ENCODE measurements at places on chromosomes 4 and X. TPM values are rescaled to one million over a fixed set of nuclear protein-coding genes. Genes with fewer than 3 reads are reported as not detected.

HS3ST1 gene
- total RNA-seq, result 7.7 TPM

KLF8 gene
- 9.7 TPM for total RNA-seq

SRPK3 gene
- 1.2 TPM for total RNA-seq

GPC4 gene
- 7.8 TPM for total RNA-seq

GPM6B gene
- 317 TPM for total RNA-seq

ODAPH gene
- not detected for total RNA-seq

NLGN4X gene
- total RNA-seq, result 56.8 TPM

CXCL8 gene
- 2.6 TPM for total RNA-seq

- no peak overlapping the region for H3K27ac ChIP-seq
- H3K4me1 ChIP-seq, result no peaks in the 10 kb centered on the region
- no peaks in the 10 kb centered on the region for H3K27me3 ChIP-seq
- H3K36me3 ChIP-seq, result no peaks in the 10 kb centered on the region
Measured at GRCh38 chr4:127606823-127607222, 25.9 kb upstream of the INTU start.

GRCh38 chr4:182022909-182023308, 220.3 kb upstream of the TENM3 start:
- H3K4me3 ChIP-seq, result no peak overlapping the region
- no peak overlapping the region for H3K27ac ChIP-seq
- H3K27me3 ChIP-seq, result no peaks in the 10 kb centered on the region
- H3K36me3 ChIP-seq, result no peaks in the 10 kb centered on the region
- no peak for DNase-seq
- no peaks in the 10 kb centered on the region for H3K4me1 ChIP-seq

DNA sequence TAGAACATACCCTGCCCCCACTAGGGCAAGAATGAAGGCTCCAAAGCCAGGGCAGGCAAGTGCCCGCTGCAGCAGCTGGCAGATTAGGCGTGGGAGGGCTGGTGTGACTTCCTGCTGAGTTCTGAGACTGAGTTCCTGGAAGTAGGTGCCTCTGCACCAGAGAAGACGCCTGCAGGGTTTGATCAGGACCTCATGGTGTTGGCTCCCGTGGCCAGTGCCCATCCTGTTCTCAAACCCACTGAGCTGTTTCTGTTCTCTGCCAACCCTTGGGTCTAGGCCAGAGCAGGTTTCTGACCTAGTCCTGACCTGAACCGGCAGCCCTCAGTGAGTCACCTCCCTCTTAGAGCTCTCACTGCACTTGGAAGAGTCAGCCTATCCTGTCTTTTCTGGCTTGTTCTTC, 220.7 kb downstream of the HS6ST2 start:
- H3K27me3 ChIP-seq, result peaks cover 13% of the 10 kb centered on the region
- no peak overlapping the region for H3K4me3 ChIP-seq
- no peak for DNase-seq
- no peak overlapping the region for H3K27ac ChIP-seq

GRCh38 chr4:104017213-104017612, 297.4 kb upstream of the TACR3 start:
- no peaks in the 10 kb centered on the region for H3K27me3 ChIP-seq
- no peaks in the 10 kb centered on the region for H3K4me1 ChIP-seq
- H3K36me3 ChIP-seq, result no peaks in the 10 kb centered on the region
- no peak overlapping the region for H3K27ac ChIP-seq
- DNase-seq, result no peak

- no peak overlapping the region for H3K27ac ChIP-seq
- no peak overlapping the region for H3K4me3 ChIP-seq
Measured at GRCh38 chrX:24702362-24703184, 8.9 kb downstream of the POLA1 start.

DNA sequence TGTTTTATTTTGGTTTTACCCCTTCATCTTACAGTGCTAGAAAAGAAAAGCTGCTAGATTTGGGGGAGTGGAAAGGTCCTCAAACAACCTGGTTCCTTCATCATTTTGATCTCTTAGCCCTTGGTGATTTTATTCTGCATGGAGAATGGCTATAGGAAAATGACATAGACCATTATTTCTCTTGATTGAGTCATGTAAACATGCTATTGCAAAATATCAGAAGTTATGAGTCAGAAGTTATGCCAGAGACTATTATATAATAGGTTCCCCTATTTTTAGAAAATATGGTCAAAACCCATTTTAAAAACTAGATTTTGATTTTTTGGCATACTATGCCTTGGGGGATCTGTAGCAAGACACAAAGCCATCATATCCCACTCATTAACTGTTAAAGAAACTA, 83.7 kb upstream of the FAM9C start:
- peaks cover 5% of the 10 kb centered on the region for H3K27me3 ChIP-seq
- DNase-seq, result no peak
- no peaks in the 10 kb centered on the region for H3K4me1 ChIP-seq
- no peak overlapping the region for H3K27ac ChIP-seq
- H3K4me3 ChIP-seq, result no peak overlapping the region

- H3K27ac ChIP-seq, result no peak overlapping the region
Measured at GRCh38 chr4:101853028-101853427, 62.5 kb downstream of the BANK1 start.

DNA sequence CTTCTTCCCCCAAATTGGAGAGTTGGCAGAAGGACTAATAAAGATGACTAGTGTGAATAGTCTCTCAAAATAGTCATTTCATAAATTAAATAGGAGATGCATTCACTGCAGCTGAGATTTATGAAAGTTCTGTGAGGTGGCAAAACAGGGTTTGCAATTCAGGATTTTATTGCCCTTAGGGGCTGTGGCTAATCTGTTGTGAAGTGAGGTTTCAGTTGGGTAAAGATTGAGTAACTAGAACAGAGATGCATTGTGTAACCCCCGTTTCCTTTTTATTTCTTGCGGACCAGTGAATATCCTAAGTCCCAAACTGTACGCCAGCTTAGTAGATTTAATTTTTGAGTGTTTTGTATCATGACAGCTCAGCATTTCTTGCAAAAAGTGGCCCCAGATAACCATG, 16.2 kb upstream of the SCRG1 start:
- H3K4me1 ChIP-seq, result peaks cover 18% of the 10 kb centered on the region
- H3K36me3 ChIP-seq, result no peaks in the 10 kb centered on the region
- no peak overlapping the region for H3K27ac ChIP-seq
- no peak overlapping the region for H3K4me3 ChIP-seq
- DNase-seq, result no peak

DNA sequence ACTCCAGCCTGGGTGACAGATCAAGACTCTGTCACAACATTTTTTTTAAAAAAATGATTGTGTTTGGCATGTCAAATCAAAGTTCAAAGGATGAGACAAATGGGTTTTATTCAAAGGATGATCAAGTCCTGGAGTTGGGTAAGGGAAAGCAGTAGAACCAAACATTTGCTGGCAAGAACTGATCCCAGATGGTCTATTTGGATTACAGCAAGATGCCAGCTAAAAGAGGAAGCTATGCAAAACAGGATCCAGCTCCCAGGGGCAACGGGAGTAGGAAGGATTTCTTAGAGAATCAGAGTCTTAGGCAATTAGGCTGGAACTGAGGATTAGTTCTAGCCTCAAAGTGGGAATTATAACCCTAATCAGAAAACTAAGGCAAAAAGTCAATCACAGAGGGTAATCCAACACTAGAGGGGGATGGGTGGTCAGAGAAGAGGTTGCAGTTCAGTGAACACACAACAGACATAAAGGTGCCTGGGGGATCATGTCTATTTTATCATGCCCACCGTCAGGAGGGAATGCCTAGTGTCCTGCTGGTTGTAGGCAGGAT, 133.0 kb upstream of the PLS3 start:
- peaks cover 20% of the 10 kb centered on the region for H3K27me3 ChIP-seq
- DNase-seq, result no peak
- no peaks in the 10 kb centered on the region for H3K4me1 ChIP-seq

DNA sequence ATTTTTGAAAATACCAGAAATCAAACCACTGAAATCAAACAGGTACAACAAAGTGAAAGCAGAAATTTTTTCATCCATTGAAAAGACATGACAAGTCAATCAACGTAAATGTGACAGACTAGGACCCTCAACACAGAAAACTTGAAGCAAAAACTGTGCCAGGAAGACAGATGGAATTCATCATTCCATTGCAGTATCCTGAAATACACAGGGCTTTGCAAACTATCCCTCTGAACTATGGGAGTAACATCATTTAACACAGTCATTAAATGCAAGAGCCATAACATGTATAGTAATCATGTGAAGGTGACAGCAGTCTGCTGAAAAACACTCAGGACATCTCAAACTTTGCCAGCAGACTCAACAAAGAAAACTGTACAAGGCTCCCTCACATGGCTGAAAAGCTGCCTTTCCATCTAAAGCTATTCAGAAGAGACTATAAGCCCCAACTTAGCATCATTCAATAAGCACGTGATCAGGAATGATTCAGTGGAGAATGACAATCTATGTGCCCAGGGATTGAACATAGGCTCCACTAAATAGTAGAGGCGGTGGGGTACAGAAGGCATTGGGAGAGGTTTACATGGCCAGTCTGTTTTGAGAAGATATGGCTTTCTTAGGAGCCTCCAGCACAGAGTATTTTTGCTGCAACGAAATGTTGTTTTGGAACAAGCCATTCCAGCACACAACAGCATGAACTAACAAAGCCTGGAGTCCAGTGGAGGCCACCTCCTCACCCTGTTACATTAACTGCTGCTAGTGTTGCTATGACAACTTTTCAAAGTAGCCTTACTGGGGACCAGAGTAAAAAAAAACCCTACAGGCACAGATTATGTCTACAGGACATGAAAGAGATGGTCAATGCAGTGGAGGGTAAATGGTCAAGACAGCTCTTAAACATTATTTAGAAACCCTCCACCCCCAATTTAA, 274.5 kb upstream of the NOCT start:
- no peak for DNase-seq
- H3K4me1 ChIP-seq, result no peaks in the 10 kb centered on the region
- H3K4me3 ChIP-seq, result no peak overlapping the region
- H3K36me3 ChIP-seq, result no peaks in the 10 kb centered on the region
- no peaks in the 10 kb centered on the region for H3K27me3 ChIP-seq
- H3K27ac ChIP-seq, result no peak overlapping the region

Data from spinal cord (tissue), 10 donors.